ENCODE measurements at places on chromosomes 4 and X.

DNA sequence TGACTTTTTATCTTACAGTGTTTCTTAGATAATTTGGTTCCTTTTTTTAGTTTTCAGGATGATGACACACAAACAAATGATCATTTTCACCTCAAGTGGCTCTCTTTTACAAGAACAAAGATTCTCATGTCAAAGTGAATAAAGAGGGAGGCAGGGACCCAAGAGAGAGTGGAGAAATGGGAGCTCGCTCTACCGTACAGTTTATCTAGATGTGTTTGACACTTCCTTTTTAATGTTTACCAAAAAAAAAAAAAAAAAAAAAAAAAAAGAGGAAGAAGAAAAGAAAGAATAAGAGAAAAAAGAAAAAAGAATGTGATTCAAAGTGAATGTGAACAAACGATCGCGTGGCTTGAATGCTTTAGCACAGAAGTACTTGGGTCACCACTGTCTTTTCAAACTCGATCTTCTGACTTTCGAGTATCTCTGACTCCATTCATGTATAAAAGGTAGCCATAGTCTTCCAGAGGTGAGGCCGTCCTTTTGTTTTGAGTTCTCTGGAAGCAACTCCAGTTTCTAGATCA lies 75.6 kb upstream of the GRXCR1 start:
- DNase-seq = no peak

GRCh38 chr4:185016946-185017758 lies 1.1 kb upstream of the HELT start:
- no peak for DNase-seq

GRCh38 chr4:162793571-162793970 lies 373.1 kb downstream of the NAF1 start:
- DNase-seq = no peak

GRCh38 chr4:17030543-17030942 lies 132.1 kb upstream of the LDB2 start:
- DNase-seq = no peak

DNA sequence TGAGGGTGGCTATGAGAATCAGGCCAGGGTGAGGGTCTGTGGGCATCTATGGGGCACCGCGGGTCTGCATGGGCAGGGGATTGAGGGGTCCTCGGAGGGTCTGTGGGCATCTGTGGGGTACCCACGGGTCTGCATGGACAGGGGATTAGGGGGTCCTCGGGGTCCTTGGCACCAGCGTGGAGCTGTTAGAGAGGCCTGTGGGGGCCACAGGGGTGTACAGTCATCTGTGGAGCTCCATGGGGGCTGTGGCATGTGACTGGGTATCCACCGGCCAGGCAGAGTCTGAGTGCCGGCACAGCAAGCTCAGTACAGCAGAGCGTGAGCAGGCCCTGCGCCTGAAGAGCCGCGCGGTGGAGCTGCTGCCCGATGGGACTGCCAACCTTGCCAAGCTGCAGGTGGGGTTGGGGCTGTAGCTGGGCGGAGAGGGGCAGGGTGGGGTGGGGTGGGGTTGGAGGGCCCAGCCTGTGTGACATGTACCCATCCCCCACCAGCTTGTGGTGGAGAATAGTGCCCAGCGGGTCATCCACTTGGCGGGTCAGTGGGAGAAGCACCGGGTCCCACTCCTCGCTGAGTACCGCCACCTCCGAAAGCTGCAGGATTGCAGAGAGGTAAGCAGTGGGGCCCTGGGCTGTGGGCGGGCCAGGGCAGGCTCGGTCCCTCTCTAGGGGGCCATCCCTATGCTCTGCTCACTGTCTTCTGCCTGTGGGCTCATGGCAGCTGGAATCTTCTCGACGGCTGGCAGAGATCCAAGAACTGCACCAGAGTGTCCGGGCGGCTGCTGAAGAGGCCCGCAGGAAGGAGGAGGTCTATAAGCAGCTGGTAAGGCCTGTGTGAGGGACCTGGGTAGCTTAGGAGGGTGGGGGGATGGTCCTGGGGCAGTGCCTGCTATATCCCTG lies 12.9 kb downstream of the CCDC22 start:
- no peak for DNase-seq

DNA sequence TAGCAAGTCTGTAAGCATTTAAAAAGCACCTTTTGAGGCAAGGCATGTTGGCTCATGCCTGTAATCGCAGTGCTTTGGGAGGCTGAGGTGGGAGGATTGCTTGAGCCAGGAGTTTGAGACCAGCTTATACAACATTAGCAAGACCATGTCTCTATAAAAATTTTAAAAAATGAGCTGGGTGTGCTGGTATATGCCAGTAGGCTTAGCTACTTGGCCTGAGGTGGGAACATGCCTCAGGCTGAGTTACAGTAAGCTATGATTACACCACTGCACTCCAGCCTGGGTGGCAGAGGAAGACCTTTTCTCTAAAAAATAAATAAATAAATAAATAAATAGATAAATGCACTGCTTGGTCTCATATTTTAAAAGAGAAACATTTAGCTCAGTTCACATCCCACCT lies 26.8 kb downstream of the BLTP1 start:
- no peak for DNase-seq

GRCh38 chr4:87843936-87844335 lies 11.2 kb downstream of the MEPE start:
- no peak for DNase-seq

DNA sequence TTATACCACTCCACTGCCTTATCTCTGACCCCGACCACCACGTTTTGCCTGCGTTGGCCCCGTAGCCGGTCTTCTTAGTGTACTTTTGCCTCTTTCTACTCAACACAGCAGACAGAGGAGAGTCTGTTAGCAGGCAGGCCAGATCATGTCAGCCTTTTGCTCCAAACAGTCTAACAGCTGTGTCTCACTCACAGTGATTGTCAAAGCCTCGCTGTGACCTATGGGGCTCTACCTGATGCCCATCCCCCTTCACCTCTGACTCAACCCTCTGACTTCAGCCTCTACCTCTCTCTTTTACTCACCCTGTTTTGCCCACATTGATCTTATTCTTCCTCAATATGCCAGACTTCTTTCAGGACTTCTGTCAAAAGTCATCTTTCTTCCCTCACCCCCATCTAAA lies 127.1 kb downstream of the TRIML1 start:
- DNase-seq = no peak

GRCh38 chr4:185729391-185729804 lies 82.6 kb downstream of the SORBS2 start:
- DNase-seq = no peak

DNA sequence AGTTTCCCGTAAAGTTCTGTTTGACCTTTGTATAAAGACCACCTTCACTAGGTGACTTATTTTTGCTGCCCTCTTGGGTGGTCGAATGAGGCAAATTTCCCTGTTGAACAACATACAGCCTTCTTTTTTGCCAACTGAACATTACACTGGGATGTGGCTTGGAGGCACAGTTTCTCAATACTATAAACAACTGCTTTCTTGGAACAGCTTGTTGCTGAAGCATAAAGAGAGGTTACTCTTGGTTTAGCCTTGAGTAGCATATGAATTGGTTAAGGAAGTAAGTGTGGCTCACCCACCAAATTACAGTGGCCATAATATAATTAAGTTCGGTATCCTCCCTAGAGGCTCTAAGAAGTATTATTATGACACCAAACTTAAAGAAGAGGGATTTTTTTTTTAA lies 40.0 kb downstream of the HHIP start:
- DNase-seq = no peak

- DNase-seq = no peak
Measured at GRCh38 chrX:154369449-154370299, 4.8 kb downstream of the FLNA start.

DNA sequence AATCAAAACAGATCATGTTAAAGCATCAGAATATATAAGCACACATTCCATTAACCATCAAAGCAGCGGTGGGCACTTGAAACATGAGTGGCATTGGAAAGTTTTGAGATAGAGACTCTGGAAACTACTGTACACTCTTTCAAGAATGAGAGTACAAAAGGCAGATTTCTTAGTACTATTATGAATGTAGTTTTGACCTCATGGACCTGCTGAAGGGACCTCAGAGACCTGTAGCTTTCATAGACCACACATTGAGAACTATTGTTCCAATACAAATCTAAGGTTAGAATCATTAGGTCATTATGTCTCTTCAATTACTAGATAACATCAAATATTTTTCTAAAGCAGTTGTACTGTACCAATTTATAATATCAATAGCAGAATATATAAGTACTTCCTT lies 283.6 kb downstream of the RPA4 start:
- DNase-seq = no peak
